ENCODE measurements at places on chromosomes 3 and 15. TPM values are rescaled to one million over a fixed set of nuclear protein-coding genes. Genes with fewer than 3 reads are reported as not detected.

The TARS3 gene
- total RNA-seq, result 17.3 TPM

The SLC24A5 gene
- total RNA-seq, result not detected

The KCNMB2 gene
- total RNA-seq, result not detected

The RGMA gene
- 5.4 TPM for total RNA-seq

The IFT80 gene
- total RNA-seq, result 24.2 TPM
